Keratinocyte (primary cell): ENCODE measurements at places on chromosomes 5 and 9. TPM values are rescaled to one million over a fixed set of nuclear protein-coding genes. Genes with fewer than 3 reads are reported as not detected.

GRCh38 chr5:67193439-67193807, 3.2 kb downstream of the CD180 start:
- no peak overlapping the region for H3K4me3 ChIP-seq
- no peaks in the 10 kb centered on the region for H3K36me3 ChIP-seq
- H3K27ac ChIP-seq, result no peak overlapping the region
- DNase-seq, result no peak
- no peaks in the 10 kb centered on the region for H3K27me3 ChIP-seq

GRCh38 chr5:35859101-35859661, 2.5 kb downstream of the IL7R start:
- peaks cover 49% of the 10 kb centered on the region for H3K4me1 ChIP-seq
- no peak overlapping the region for H3K4me3 ChIP-seq
- H3K27ac ChIP-seq, result no peak overlapping the region
- no peaks in the 10 kb centered on the region for H3K36me3 ChIP-seq
- H3K27me3 ChIP-seq, result no peaks in the 10 kb centered on the region

GRCh38 chr5:135456238-135457099, 4.3 kb upstream of the TIFAB start:
- no peak overlapping the region for H3K27ac ChIP-seq
- H3K4me1 ChIP-seq, result peaks cover 4% of the 10 kb centered on the region
- peaks cover 22% of the 10 kb centered on the region for H3K27me3 ChIP-seq
- H3K4me3 ChIP-seq, result no peak overlapping the region
- no peaks in the 10 kb centered on the region for H3K36me3 ChIP-seq

DNA sequence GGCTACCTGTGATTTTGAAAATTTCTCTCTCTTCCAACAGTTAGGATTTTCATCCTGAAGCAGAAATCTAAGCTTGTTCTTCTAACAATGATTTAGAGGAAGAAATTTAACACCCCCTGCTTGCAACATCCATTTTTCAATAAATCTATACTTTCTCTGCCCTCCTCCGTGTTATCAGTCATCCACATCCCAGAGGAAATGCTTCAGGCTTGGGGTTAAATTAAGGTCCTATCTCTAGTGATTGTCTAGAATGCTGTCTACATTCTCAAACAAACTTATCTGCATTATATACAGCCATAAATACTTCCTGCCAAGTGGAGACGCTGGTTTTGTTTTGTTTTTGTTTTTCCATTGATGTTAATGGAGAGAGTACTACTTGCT, 371.0 kb downstream of the CSNK1G3 start:
- DNase-seq, result no peak
- no peaks in the 10 kb centered on the region for H3K27me3 ChIP-seq
- H3K27ac ChIP-seq, result no peak overlapping the region
- no peaks in the 10 kb centered on the region for H3K4me1 ChIP-seq

DNA sequence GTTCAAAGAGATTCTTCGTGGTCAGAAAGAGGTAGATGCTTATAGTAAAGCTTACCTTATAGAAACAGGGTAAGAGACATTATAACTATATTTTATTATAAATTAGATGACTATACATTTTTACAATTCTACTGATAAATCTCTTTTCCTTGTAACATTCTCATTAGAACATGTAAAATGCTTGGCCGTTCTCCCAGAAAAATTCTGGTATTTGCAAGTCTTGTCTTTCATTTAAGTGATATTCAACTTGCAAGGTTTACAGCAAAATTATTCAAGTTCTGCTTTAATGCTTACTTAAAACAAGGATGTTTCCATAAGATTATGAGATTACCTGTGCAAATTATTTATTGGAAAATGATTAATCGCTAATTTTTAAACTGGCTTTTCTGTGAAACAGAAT, 41.3 kb upstream of the CDH18 start:
- no peaks in the 10 kb centered on the region for H3K36me3 ChIP-seq
- no peaks in the 10 kb centered on the region for H3K4me1 ChIP-seq
- no peaks in the 10 kb centered on the region for H3K27me3 ChIP-seq
- no peak for DNase-seq
- H3K27ac ChIP-seq, result no peak overlapping the region

- DNase-seq, result no peak
- H3K4me1 ChIP-seq, result no peaks in the 10 kb centered on the region
- H3K36me3 ChIP-seq, result no peaks in the 10 kb centered on the region
- no peak overlapping the region for H3K27ac ChIP-seq
Observed at GRCh38 chr9:1320607-1321195, 270.5 kb downstream of the DMRT2 start.

DNA sequence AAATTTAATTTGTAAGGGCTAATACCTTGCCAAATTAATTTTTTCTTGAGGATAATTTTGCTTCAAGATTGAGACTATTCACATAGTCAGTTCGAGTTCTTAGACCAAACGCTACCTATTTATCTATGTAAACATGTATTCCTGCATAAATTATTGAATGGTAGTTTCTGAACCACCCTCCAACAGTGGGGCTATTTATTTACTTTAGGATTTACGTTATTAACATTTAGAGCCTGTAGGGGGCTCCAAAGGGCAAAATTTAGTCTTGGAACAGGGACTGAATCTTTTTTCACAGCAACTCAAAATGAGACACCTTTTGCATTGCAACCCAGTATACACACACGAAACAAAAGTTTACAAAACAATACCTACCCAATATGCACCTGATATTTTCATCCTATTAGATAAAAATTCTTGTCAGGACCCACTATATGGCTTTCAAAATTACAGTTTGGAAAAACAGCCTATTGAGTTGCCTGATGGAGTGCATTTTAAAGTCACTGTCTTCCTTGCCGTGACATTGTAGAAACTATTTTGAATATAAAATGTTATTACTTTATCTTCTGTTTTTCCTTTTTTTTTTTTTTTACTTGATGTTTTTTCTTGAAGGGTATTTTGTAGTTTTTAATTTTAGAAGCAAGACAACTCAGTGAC, 47.1 kb upstream of the POU4F3 start:
- H3K4me1 ChIP-seq, result peaks cover 6% of the 10 kb centered on the region
- H3K36me3 ChIP-seq, result peaks cover 2% of the 10 kb centered on the region
- no peak overlapping the region for H3K4me3 ChIP-seq
- H3K27ac ChIP-seq, result no peak overlapping the region
- DNase-seq, result no peak
- H3K27me3 ChIP-seq, result no peaks in the 10 kb centered on the region

GRCh38 chr9:16868701-16869100, 1.8 kb downstream of the BNC2 start:
- H3K4me1 ChIP-seq, result peaks cover 21% of the 10 kb centered on the region
- H3K27me3 ChIP-seq, result no peaks in the 10 kb centered on the region
- H3K27ac ChIP-seq, result no peak overlapping the region
- no peak for DNase-seq

DNA sequence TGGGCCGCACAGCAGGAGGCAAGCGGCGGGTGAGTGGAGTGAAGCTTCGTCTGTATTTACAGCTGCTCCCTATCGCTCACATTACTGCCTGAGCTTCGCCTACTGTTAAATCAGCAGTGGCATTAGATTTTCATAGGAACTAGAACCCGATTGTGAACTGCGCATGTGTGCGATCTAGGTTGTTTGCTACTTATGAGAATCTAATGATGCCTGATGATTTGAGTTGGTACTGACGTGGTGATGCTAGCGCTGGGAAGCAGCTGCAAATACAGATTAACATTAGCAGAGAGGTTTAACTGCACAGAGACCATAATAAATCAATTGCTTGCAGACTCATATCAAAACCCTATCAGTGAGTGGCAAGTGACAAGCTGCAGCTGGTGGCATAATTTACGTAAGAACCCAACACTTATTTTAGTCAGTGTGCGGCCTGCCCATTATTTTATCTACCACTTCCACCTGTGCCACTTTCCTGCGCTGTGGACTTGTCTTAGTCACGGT, 133.4 kb upstream of the CDH9 start:
- H3K27me3 ChIP-seq, result no peaks in the 10 kb centered on the region
- H3K4me3 ChIP-seq, result no peak overlapping the region
- H3K27ac ChIP-seq, result no peak overlapping the region
- H3K36me3 ChIP-seq, result no peaks in the 10 kb centered on the region

DNA sequence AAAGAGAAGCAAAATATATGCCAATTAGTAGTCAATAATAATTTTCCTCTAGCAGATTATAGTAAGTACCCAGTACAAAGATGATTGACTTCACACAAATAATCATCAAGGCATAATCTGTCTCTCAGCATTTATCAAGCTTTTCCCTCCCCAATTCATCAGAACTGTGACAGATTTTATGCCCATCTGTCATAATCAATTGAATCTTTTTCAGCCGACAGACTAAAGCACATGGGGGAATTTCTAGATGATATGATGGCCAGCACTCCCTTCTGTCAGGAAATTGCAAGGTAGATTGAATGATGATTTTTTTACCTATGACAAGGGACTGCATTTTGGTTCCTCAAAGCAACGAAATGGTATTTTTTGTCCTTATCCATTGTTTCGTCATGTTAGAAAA, 227.1 kb upstream of the CYLC2 start:
- no peaks in the 10 kb centered on the region for H3K27me3 ChIP-seq
- no peak for DNase-seq
- no peaks in the 10 kb centered on the region for H3K36me3 ChIP-seq
- H3K27ac ChIP-seq, result no peak overlapping the region
- no peaks in the 10 kb centered on the region for H3K4me1 ChIP-seq

GRCh38 chr5:54528633-54529209, 11.2 kb downstream of the SNX18 start:
- peaks cover 5% of the 10 kb centered on the region for H3K4me1 ChIP-seq
- H3K27me3 ChIP-seq, result no peaks in the 10 kb centered on the region
- no peak overlapping the region for H3K4me3 ChIP-seq
- no peak for DNase-seq
- H3K27ac ChIP-seq, result no peak overlapping the region

DNA sequence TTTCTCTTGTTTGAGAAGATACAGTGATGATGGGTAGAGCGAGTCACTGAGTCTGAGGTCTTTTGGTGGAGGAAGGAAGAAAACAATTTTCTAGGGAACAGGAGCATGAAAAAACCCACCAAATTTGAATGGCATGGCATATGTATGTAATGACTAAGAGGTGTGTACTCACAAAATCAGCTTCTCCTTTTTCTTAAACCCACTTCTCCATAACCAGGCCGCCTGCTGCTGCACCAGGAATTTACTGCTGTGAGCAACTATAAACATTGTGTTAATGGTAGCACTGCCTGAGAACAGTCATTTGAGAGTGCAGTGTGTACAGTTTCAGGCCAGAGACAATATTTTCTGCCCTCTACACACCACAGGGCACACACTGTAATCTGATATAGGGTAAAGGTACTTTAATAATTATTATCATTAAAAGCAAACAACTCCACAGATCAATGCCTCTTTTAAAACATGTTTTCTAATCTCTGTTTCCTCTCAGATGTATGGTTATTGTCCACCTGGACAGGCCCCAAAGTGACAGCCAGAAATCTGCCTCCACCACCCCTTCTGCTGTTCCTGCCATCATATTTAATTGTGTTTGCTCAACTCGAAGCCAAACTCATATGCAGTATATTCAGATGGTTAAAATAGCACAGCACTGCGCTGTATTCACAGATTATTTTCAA, 241.6 kb downstream of the KIAA0825 start:
- H3K27me3 ChIP-seq, result no peaks in the 10 kb centered on the region
- H3K36me3 ChIP-seq, result no peaks in the 10 kb centered on the region
- no peak overlapping the region for H3K27ac ChIP-seq
- H3K4me3 ChIP-seq, result no peak overlapping the region
- no peaks in the 10 kb centered on the region for H3K4me1 ChIP-seq

DNA sequence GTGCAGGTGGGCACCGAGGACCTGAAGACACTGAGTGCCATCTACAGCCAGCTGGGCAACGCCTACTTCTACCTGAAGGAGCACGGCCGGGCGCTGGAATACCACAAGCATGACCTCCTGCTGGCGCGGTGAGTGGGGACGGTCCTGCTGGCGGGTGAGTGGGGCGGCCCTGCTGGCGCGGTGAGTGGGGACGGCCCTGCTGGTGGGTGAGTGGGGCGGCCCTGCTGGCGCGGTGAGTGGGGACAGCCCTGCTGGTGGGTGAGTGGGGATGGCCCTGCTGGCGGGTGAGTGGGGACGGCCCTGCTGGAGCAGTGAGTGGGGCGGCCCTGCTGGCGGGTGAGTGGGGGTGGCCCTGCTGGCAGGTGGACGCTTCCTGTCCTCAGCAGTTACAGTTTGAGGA, 7.2 kb downstream of the GPSM1 start:
- no peaks in the 10 kb centered on the region for H3K27me3 ChIP-seq
- H3K27ac ChIP-seq, result no peak overlapping the region
- no peak overlapping the region for H3K4me3 ChIP-seq
- peaks cover 3% of the 10 kb centered on the region for H3K36me3 ChIP-seq
- H3K4me1 ChIP-seq, result no peaks in the 10 kb centered on the region
- DNase-seq, result no peak

GRCh38 chr5:38569180-38569579, 12.7 kb upstream of the LIFR start:
- no peaks in the 10 kb centered on the region for H3K36me3 ChIP-seq
- no peak overlapping the region for H3K27ac ChIP-seq
- no peak for DNase-seq
- no peaks in the 10 kb centered on the region for H3K27me3 ChIP-seq
- H3K4me3 ChIP-seq, result no peak overlapping the region
- H3K4me1 ChIP-seq, result no peaks in the 10 kb centered on the region

F12 gene
- 6.0 to 11.2 TPM (median 7.7 TPM) in 3 replicates for polyA plus RNA-seq

CLK4 gene
- polyA plus RNA-seq, result 10.7 to 17.3 TPM (median 11.6 TPM) in 3 replicates

LRRC70 gene
- polyA plus RNA-seq, result 0.21 to 0.34 TPM (median 0.22 TPM) in 3 replicates

TXNDC8 gene
- polyA plus RNA-seq, result not detected in 3 replicates

SRD5A1 gene
- 17.0 to 52.0 TPM (median 35.4 TPM) in 3 replicates for polyA plus RNA-seq

PALM2AKAP2 gene
- polyA plus RNA-seq, result 2.3 to 8.1 TPM (median 3.6 TPM) in 3 replicates
